ENCODE measurements at places on chromosomes 16 and 17.

DNA sequence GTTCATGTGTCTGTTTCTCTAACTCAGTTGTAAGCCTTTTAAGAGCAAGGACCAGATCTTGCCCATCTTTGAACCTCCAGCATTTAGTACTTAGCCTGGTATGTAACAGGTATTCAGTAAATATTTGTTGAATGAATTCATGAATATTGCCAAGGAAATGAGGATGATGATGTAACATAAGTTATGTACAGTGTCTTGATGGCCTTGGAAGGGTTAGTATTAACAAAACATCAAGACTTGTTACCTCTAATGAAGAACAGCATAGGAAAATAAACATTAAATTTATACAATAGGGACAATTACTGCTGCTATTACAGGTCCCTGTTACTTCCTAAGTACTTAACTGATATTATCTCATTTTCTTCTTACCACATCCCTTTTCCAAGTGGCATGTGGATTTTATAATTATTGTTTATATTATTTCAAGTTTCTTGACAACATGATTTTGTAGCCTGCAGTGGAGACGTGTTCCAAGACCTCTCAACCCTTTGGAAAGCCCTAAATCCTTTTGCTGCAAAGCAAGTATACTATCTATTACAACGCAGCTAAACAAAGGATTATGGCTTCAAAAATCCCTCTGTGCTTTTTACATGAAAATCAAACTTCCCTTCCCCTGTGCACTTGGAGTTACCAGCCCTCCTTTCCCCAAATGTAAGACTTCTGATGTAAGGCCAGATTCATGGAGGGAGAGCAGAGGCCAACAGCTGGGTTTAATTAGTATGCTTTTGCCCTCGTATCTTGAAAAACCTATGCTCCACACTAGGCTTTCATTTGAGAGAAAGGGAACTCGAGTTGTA lies 77.4 kb upstream of the SMIM36 start:
- DNase-seq: no peak

GRCh38 chr16:10031473-10031872 lies 150.8 kb downstream of the GRIN2A start:
- no peak for DNase-seq

GRCh38 chr16:11412175-11412904 lies 67.1 kb downstream of the RMI2 start:
- DNase-seq: no peak

DNA sequence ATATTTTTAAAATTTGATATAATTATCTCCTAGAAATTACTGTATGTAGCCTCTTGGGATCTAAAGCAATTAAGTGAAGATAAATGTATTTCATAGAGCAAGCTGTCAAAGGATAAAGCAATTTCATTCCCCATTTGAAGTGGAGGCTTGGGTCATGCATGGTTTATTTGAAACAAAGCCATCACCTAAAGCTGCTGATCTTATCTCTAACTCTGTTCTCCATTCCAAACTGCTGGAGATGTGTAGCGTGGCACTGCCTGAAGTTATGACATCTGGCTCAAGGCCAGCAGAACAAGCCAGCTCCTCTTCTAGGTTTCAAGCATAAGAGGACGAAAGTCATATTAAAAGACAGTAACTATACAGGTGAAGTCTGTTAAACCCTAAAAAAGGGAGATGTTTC lies 83.9 kb downstream of the HIC1 start:
- no peak for DNase-seq

- DNase-seq: peak; percentile 55
These were observed at the start of gene USP43 for GRCh38 chr17:9644910-9645751. USP43 (plus strand) TSS chr17:9645517; CDS start chr17:9645633, 116 bp downstream.

DNA sequence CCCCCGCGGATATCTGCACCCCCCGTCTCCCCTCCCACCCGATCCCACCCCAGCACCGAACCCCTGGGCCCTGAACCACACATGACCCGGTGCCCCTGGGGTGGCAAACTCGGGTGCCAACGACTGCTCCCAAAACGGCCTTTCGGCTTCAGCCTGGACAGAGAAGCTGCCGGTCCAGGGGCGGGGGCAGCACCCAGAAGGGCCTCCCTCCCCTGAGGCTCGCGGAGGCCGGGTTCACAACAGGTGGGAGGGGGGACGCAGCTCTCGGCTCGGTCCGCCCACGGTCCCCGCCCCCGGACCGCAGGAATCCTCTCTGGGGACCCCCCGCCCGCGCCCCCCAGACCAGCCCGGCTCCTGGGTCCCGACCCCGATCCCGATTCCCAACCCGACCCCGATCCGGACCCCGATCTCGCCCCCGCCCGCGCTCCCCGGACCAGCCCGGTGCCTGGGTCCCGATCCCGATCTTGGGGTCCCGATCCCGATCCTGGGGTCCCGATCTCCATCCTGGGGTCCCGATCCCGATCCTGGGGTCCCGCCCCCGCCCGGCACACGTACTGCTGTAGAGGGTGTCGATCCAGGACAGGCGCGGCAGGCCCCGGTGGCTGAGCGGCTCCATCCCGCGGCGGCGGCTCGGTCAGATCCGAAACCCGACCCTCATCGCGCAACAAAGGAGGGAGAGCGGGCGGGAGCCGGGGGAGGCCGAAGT lies 516 bp downstream of the ABR start:
- no peak for DNase-seq

- no peak for DNase-seq
These were observed 103.6 kb downstream of the RMI2 start for GRCh38 chr16:11448796-11449416.

DNA sequence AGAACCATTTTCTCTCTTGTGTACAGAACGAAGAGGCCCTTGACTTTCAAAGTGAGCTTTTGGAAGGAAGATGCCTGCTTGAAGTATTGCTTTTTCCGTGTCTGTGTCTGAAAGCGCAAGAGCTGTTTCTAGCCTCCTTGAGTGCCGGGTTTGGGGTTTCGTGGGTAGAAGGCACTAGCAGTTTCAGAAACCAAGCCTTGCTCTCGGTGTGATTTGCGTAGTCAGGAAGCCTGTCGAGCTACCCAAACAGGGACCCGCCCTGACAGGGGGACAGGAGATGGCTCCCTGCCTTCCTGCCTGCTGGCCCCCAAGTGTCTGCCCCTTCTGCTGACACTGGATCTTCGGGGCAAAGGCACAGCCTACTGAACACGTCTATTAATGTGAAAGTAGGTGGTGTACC lies 322.0 kb downstream of the MAF start:
- DNase-seq: no peak

DNA sequence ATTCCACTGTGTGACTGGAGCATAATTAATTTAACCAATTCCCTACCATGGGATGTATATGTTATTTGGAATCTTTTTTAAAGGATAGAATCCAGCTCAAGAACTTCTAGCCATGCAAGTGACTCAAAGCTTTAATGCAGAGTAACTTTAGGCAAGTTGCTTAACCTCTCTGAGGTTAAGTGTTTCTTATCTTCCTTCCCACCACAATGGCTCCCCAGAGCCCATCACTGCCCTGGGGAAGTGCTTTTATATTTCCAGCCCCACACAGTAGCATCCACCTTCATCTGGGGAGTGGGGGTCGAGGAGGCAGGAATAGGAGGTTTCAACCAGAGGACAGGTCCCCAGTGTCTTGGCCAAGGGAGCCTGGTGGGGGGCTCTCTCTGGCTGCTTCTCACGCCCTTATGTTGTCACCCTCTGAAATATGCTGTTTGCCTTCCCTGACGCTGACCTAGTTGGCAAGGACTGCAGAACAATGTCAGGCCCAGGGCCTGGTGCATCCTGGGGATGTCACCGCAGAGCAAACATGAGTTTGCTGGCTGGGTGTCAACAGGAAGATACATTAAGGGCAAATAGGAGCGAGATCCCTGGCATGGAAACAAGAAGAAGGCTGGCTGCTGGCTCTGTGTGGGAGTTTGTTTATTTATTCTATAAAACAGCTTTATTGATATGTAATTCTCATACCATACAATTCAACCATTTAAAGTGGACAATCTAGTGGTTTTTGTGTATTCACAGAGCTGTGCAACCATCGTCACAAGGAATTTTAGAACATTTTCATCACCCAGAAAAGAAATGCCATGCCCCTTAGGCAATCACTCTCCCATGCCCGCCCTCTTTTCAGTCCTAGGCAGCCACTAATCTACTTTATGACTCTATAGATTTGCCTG lies 46.6 kb upstream of the WSB1 start:
- no peak for DNase-seq

GRCh38 chr16:11408216-11408615 lies 63.0 kb downstream of the RMI2 start:
- no peak for DNase-seq

GRCh38 chr16:54719624-54720023 lies 211.0 kb upstream of the IRX5 start:
- no peak for DNase-seq

- DNase-seq: no peak
These were observed 38.9 kb downstream of the PLCG2 start for GRCh38 chr16:81817789-81818567.

DNA sequence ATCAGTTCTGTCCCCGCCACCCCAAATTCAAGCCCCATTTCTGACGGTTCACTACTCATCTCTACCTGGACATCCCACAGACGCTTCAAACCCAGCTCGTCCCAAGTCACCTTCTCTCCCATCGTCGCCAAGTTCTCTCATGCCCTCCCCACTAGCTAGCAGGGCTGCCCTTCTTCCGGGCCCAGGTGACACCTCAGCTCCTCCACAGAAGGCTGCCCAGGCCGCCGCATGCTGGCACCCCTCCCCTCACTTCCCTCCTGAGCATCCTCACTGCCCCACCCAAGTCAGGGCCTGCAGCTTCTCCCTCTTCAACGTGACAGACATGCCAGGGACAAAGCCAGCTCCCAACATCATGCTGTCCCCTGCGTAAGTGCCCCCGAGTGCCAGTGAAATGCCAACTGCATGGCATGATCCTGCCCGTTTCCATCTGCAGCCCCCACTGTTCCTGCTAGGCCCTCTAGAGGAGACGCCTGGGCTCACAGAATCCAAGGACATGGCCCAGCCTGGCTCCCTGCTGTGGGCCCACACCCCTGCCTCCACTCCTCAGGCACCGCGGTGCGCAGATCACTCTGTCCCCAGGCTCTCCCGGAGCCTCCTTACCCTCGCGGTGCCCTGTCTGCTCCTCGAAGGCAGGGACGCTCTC lies 5.9 kb downstream of the CYB561 start:
- no peak for DNase-seq

GRCh38 chr17:6439951-6440350 lies 4.3 kb upstream of the PIMREG start:
- no peak for DNase-seq

GRCh38 chr16:50781043-50781442 lies 39.2 kb downstream of the CYLD start:
- no peak for DNase-seq

GRCh38 chr17:31074772-31075555 lies 19.8 kb upstream of the NF1 start:
- DNase-seq: no peak

DNA sequence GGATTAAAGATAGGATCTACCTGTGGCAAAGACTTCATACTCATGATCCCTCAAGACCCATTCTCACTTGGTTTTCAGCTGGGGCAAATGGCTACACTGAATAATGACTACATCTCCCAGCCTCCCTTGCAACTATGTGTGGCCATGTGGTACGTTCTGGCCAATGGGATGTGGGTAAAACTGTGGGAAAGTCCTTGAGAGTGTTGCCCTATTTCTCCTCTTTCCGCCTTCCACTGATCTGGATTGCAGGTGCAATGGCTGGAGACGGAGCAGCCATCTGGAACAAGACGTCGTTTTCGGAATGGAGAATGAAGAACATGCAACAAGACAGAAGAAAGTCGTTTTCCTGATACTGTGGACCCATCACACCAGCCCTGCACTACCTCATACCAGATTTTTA lies 48.5 kb downstream of the HAPSTR1 start:
- peak; percentile 57 for DNase-seq

DNA sequence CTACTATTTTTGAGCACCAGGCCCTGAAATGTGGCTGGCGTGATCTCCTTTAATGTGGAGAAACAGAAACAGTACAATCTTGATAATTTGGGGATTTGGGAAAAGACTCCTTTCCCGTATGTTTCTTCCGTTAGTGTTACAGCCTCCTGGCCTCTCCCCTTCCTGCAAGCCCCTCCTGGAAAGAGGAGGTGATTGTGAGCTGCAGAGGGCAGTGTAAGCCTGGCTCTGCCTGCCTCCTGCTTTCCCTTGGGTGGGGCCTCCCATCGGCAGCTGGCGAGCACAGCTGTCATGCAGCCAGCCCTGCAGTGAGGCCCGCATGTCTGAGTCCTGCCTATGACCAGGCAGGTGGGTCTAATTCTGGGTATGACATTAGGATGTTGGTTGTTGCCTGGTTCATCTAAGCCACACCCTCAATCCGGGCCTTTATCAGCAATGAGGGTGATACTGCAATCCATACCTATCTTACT lies 48.7 kb upstream of the WSB1 start:
- peak; percentile 86 for DNase-seq

DNA sequence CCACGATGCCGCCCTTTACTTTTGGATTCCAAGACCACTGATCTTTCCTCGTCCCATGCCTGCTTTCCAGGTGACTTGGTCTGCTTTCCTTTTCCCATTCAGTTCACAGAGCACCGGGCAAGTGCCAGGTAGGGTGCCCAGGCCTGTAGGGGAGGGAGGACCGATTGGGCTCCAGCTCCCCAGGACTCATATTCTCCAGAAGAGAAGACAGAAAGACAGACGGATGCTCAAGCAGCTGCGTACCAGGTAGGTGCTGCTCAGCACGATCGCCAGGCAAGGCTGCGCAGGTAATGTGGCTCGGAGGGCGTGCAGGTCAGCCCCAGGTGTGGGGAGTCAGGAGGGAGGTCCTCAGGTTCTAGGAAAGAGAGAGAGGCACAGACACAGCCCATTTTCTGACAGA lies 67.5 kb upstream of the ZNF423 start:
- DNase-seq: no peak

DNA sequence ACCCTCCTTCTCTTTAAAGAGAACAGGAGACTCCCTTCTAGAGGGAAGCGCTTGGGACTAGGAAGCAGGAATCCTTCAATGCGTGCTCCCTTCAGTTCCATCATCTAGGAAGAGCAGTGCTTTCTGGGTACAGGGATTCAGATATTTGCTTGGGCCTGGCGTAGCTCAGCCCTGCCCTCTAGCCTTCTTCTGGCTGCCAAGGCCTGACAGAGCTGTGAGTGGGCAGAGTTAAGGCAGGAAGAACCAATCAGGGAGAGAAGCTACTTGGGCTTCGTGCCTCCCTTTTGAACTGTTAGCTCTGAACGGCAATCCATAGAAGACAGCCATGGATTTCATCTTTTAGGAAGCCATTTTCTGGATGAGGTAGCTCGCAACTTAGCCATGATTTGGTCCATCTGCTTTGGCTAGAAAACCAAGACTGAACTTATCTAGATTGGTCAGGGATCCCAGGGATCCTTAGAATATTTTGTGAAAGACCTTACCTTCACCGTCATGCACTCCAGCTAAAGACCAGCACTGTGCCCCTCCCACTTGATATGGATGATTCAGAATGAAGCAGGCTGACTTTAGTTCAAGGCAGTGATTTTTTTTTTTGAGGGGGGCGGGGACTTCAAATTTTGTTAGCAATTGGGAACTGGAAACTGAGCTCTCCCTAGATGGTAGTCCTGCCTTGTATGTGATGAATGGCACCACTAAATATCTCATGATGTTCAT lies 2.5 kb upstream of the CORO6 start:
- DNase-seq: no peak

Measured in WERI-Rb-1 (cell line).